T-helper 9 cell (primary cell): ENCODE measurements at places on chromosomes 4 and X.

- DNase-seq = peak; percentile 16
Observed at GRCh38 chrX:2928583-2929434, at the start of gene ARSD. Gene ARSD (minus strand): TSS chrX:2929339. CDS start chrX:2929275, 64 bp downstream.

GRCh38 chr4:39354254-39354552 is 12.0 kb downstream of the RFC1 start:
- DNase-seq = no peak

DNA sequence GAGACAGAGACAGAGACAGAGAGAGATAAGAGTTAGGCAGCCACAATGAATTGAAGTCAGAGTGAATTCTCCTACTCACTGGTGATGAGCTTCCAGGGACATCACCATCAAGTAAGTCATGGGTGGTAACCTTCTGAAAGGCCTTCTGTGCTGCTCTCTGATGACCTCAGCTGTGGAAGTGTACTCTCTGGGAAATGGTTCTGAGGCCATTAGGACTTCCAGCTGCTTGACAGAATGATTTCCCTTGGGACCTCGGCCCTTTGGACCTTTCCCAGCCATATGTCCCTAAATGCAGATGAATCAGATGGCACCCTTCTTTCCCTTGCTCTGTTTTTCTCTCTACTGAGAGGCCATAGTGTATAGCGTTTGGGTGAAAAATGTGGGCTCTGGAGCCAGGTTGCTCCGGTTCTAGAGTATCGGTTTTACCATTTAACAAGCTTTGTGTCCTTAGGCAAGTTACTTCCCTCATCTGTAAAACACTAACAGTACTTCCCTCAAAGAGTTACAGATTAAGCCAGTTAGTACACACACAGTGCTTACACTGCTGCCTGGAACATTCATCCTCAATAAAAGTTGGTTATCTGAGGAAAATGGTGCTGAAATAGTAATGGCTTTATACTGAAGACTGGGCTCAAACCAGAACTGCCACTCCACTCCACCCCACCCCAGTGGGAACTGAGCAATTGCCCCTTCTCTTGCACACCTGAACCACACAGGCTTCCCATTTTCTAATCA is 7.6 kb downstream of the SEPTIN11 start:
- DNase-seq = no peak

GRCh38 chrX:40539214-40540142 is 41.3 kb upstream of the ATP6AP2 start:
- peak; percentile 59 for DNase-seq

DNA sequence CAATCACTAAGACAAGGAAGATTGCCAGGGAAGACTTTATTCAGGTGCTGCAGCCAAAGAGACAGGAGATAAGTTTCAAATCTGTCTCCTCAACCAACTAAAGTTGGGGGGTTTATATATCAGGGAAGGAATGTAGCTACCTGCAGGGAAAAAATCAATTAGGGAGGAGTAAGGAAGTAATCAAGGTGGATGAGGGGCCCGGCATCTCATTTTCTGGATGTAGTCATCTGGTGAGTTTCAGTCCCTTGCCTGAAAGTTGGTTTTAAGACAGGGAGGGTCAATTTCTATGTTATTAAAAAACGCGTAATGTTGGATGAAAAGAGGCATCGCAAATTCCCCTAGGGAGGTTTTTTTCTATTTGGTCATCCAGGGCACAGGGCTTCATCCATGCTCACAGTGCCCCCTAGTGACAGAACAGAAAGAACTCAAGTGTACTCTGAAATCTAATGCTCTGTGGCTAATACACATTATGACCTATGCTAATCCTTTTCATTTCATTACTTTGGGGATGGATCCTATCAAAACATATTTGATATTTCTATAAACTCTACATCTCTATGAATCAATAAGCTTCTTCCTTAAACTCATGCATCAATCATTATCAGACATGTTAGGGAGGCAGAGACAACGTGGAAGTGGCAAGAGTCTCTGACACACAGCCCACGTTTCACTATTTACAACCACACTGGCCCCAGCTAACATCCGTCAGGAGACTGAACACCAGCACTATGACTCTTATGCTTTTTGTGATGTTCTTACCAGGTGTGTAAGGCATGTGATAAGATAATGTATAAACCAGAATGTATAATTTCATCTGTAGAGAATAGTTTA is 1577.0 kb upstream of the TENM3 start:
- DNase-seq = no peak

- no peak for DNase-seq
Observed at GRCh38 chrX:47850901-47851300, 14.2 kb downstream of the ZNF81 start.

DNA sequence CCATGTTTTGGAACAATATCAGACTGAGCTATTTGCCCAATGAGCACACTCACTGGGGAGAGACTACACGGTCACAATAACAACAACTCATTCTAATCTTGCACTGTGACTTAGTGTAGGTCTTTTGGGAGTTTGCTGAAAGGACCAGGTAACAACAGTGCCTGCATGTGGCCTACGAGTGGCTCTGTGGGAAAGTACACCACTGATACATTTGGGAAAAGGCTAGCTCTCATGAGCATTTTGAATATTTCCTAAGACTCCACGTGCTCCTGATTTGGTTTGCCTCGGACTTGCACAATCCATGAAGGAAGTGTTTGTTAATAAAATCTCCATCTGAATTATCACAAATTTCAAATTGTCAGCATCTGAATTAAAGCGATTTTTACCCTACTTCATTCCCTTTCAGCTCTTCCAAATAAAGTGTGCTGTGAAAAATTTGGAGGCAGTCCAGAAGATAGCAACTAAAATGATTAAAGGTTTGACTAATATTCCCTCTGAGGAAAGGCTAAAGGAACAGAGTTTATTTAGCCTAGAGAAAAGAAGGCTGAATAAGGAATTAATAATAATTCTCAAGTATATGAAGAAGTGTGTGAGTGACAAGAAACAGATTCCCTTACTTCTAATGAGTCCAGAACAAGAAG is 406.4 kb downstream of the PPARGC1A start:
- DNase-seq = no peak

- DNase-seq = no peak
Observed at GRCh38 chr4:14844061-14844460, 158.2 kb upstream of the CPEB2 start.

- DNase-seq = no peak
Observed at GRCh38 chr4:184163813-184164212, 53.9 kb downstream of the ENPP6 start.

GRCh38 chr4:80841587-80842281 is 188.8 kb upstream of the BMP3 start:
- no peak for DNase-seq

GRCh38 chr4:101295691-101296090 is 51.6 kb downstream of the PPP3CA start:
- DNase-seq = no peak

- no peak for DNase-seq
Observed at GRCh38 chrX:111411983-111412382, at the start of gene DCX. Gene DCX (minus strand): TSS chrX:111412192. CDS start chrX:111410398, 1,794 bp downstream.

- DNase-seq = no peak
Observed at GRCh38 chr4:164700471-164700870, 53.5 kb upstream of the SMIM31 start.

DNA sequence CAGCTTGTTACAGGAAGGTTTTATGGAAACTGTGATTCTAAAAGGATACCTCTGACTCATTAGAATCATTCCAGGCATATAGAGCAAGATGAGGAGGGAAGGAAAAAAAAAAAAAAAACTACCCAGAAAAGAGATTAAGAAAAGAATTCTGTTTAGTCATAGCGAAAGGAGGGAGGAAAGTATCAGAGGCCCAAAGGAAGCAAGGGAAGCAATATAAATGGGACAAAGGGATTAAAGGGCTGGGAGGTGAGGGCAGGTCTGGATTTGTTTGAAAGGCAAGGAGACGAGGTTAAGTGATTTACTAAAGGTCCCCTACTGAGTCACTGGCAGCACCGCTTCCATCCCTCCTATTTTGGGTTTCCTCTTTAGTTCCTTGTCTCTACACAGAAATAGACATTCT is 88.6 kb upstream of the IL1RAPL1 start:
- DNase-seq = no peak

GRCh38 chrX:39626749-39627148 is 471.0 kb downstream of the BCOR start:
- DNase-seq = no peak

DNA sequence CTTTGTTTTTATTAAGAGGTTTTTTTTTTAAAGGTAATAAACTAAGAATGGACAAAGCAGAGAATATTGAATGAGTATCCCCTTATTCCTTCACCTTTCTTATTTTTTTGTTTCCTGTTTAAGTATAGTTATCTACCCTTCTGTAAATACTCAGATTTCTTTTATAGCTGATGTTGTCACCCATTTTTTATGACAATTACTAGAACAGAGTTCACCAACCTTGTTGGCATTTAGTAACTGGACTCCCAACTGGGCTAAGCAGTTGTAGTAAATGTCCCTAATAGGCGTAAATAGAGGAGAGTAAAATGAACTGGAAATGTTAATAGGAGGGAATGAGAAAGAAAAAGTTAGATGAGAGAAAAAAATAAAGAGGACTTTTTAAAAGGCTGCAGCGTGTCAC is 9.8 kb downstream of the PDLIM5 start:
- no peak for DNase-seq

GRCh38 chrX:4925911-4926310 is 1212.5 kb upstream of the PRKX start:
- no peak for DNase-seq

DNA sequence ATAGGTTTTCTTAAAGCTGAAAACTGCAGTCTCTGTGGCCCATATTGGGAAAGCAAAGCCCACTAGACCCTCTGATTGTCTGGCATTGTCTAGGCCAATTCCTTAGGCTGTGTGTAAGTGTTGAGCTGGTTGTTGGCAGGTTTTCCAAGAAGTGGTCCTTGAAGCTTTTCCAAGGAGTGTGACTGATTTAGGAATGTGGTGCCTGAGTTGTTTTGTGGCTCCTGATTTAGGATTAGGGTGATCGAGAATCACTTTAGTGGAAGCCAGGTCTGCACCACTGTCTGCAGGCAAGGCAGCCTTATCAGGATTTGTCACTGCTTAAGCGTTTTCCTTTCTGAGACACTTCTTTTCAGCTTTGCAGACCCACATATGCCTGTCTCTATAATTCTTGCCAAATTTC is 339.0 kb upstream of the DDX53 start:
- DNase-seq = no peak

DNA sequence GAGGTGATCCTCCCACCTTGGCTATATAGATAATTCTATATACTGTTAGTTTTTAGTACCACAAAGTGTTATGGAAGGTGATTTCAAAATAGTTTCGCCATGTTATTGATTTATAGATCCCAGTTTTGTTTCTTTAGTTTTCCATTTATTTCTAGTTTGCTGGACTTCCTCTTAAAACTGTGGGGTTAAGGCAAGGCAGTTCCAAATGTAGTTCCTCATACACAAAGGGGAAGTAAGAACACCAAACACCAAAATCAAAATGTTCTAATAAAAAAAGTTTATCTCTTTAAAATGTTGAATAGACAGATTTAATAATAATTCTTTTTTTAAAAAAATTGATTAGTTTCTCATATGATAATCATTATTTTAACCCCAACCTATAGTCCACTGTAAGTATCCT is 6.8 kb upstream of the CISD2 start:
- no peak for DNase-seq

DNA sequence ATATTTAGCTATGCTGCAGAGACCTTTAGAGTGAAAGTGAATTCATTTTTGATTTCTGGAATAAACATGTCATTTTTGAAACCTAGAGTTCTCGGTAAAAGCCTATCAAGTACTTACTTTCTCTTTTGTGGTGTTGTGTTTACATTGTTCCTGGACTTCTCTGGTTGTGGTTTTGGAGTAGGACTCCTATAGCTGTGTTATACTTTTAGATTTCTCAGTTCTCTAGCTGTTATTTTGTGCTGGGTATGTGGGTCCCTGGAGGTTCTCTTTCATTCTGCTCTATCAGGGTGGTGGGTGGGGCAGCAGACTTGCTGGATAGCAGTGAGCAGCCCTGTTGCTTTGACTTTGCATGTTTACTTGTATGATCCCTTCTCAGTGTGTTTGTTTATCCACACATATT is 25.6 kb upstream of the MSMO1 start:
- DNase-seq = no peak

DNA sequence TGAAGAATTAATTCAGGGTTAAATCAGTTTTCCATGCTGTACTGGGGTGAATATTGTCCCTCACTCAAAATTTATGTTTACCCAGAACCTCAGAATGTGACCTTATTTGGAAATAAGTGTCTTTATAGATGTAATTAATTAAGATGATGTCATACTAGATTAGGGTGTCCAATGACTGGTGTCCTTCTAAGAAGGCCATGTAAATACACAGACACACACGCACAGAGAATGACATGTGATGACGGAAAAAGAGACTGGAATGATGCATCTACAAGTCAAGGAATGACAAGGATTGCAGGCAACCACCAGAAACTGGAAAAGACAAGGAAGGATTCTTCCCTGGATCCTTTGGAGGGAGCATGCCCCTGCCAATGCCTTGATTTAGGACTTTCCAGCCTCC is 84.6 kb upstream of the GPR34 start:
- DNase-seq = no peak

DNA sequence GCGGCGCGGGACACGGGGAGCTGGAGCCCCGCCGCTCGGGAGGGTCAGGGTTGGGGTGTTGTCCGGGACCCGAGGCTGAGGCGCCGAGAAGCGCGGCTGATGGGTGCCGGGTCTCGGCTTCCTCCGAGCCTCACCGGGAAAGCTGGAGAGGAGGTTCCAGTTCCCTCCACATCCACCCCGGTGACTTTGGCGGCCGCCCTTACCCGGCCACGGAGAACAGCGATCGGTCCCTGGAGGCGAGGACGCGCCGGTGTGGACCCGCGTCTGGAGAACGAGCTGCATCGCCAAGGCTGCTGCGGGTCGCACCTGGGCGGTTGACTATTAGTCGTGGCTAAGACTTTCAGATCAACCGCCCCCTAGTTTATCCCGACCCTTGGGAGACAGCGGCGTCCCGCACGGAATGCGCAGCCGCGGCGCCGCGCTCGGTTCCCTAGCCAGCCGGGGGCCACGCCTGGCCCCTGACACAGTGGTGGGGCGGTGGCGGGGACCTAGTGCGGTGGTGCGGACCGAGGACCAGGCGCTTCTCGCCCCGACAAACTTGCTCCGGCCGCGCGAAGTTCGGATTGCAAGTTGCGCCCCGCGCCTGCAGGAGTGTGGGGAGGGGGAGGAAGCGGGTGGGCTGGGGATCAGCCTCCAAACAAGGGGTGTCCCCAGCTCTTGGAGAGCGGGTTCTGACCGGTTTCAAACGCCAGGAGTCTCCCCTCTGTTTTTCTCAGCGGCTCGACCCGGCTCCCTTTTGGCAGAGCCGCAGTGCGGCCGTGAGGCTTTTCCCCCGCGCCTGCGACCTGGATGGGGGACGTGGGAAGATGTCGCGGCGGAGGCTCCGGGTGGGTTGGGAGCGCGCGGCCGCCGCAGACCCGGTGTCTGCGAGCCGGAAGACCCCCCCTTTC is 568 bp downstream of the FHDC1 start:
- DNase-seq = peak; percentile 1
